ENCODE measurements at places on chromosomes 5 and 9.

GRCh38 chr9:132854832-132855231 is 23.3 kb downstream of the AK8 start:
- DNase-seq: no peak

- DNase-seq: no peak
These were observed 103.4 kb upstream of the RASEF start for GRCh38 chr9:83166372-83166771.

GRCh38 chr9:97527626-97528528 is 26.4 kb downstream of the TMOD1 start:
- no peak for DNase-seq

GRCh38 chr9:22817181-22817580 is 370.6 kb downstream of the DMRTA1 start:
- DNase-seq: no peak

GRCh38 chr5:137275083-137275482 is 224.0 kb downstream of the SPOCK1 start:
- DNase-seq: no peak

GRCh38 chr9:94490465-94490864 is 64.4 kb upstream of the PCAT7 start:
- no peak for DNase-seq

- DNase-seq: no peak
These were observed 111.0 kb downstream of the NDUFS4 start for GRCh38 chr5:53671447-53671846.

GRCh38 chr9:104429031-104429546 is 75.0 kb upstream of the OR13F1 start:
- no peak for DNase-seq

DNA sequence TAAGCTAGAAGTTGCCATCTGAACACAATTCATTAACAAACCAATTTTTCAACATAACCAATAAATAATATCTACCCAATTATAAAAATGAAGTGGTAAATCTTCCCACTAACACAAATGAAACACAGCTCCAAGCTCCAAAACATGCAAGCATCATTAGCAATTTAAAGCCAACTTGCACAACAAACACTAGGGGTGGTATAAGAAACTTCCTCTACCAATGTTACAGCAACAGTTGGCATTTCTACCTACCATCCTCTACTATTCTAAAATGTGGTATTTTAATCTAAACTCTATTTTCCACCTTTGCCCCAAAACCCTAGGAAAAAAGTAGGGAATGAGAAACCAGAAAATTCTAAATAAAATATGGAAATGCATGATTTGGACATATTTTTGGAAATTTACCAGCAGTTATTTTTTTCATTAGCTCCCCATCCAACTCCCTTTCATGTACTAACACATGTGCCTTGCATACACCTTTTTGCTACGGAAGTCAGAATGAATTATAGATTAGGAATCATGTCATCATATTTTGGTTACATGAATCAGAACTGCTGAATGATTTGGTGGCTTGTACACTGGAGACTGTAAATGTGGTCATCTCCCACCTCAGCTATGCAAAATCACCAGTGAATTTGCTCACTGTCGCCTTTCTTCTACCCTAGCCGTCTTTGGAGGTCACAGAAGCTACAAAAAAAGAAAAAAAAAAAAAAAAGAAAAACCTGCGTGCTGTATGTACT is 4.1 kb downstream of the NR6A1 start:
- no peak for DNase-seq

GRCh38 chr5:118270526-118270925 is 717.8 kb downstream of the DTWD2 start:
- peak; percentile 60 for DNase-seq

- peak; percentile 12 for DNase-seq
These were observed 209.4 kb downstream of the PIK3R1 start for GRCh38 chr5:68424799-68425537.

GRCh38 chr5:150422758-150423157 is 10.0 kb upstream of the CD74 start:
- no peak for DNase-seq

DNA sequence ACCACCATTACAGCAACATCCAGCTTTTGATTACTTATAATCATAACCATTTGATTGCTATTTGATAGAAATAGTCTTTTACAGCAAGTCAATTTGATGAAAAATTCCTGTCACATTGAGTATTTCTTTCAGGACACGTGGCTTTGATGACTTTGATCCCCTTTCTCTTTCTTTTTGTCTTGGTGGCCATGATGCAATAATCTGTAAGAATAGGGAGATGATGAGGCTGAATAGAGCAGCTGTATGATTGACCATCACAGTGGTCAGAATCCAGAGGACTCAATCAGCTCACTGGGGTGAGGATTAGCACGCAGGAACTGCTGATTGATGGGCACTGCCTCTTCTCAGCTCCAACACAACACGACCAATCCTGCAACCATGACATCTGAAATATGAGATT is 262.7 kb downstream of the PARP8 start:
- DNase-seq: no peak

DNA sequence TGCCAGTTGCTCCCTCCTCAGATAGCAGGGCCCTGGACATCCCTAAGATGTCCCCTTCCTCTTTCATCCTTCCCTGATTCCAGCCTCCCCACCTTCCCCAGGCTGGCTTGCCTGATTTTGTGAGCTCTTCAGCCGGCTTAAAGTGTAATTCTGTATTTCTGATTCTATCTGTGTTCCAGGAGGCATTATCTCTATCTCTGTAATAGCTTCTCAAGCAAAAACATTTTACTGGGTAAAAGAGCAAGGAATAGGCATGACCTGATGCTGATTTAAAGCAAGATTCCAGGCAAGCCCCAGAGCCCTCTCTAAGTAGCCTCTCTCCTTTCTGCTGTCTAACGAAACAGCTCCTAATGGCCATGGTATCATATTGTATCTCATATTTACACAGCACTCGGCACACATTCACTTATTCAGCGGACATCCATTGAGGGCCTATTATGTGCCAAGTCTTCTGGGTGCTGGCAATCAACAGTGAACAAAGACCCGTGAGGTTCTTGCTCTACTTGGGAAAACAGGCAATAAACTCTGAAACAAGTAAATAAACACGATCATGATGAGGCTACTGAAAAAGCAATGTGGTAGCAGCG is 100.9 kb upstream of the MSX2 start:
- no peak for DNase-seq

- DNase-seq: peak; percentile 49
These were observed 986 bp downstream of the PLPP1 start for GRCh38 chr5:55533521-55534435.

DNA sequence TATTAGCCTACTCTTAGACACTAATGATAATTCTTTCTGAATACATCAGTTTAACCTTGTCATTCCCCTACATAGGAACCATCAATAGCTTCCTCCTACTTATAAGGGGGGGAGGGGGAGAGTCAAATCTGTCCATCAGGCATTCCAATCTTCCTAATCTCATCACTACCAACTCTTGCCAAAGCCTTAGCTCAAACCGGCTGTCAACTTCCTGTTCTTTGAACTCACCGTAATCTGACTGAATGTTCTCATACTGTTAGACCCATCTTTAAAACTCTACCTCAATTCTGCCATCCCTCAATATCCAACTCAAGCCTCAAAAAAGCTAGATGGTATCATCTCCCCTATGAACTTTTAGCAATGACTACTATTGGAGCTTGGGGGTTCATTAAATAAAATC is 41.9 kb upstream of the RNF38 start:
- no peak for DNase-seq

GRCh38 chr9:81592887-81593266 is 96.5 kb downstream of the TLE1 start:
- DNase-seq: no peak

DNA sequence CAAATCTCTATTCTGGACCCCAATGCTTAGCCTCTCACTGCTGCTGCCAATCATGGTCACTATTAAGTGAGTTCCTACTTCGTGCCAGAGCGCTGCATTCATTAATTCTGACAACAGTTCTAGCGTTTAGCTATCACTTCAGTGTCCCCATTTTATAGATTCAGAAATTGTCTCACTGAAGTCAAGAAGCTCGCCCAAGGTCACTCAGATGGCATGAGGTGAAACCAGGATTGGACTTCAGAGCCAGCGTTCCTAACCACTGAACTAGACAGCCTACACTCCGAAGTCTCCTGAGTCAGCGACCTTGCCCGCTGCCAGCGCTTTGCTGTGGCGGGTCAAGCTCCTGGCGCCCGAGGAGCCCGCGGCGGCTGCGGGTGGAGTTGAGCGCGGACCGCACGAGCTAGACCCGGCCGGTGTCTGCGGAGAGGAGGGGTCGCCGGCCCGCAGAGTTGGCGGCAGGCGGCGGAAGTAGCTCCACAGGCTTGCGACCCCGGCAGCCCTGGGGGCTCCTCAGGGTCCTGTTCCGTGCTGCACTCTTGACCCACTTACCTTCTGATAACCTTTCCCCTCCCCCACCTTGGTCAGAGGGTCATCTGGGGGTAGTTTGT is 2.1 kb upstream of the GABRB2 start:
- DNase-seq: no peak
